ENCODE measurements at places on chromosomes 12 and 14. TPM values are rescaled to one million over a fixed set of nuclear protein-coding genes. Genes with fewer than 3 reads are reported as not detected.

- no peak for DNase-seq
Observed at GRCh38 chr12:3559601-3560294, 68.7 kb downstream of the PRMT8 start.

DNA sequence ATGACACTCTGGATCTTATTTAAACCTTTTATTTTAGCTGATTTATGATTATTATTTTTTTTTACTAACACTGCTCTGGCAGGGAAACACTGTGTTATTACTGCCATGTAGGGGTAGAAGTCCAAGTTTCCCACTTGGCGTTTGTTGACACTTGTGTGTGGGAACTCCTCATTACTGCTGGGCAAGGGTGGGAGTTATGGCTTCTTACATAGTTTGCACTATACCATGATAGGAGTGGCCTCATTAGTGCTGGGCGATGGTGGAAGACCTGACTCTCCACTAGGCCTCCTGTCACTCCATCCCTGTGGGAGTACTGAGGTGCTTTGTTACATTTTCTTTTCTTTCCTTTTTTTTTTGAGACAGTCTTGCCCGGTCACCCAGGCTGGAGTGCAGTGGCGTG, 83.5 kb downstream of the BRMS1L start:
- no peak for DNase-seq

DNA sequence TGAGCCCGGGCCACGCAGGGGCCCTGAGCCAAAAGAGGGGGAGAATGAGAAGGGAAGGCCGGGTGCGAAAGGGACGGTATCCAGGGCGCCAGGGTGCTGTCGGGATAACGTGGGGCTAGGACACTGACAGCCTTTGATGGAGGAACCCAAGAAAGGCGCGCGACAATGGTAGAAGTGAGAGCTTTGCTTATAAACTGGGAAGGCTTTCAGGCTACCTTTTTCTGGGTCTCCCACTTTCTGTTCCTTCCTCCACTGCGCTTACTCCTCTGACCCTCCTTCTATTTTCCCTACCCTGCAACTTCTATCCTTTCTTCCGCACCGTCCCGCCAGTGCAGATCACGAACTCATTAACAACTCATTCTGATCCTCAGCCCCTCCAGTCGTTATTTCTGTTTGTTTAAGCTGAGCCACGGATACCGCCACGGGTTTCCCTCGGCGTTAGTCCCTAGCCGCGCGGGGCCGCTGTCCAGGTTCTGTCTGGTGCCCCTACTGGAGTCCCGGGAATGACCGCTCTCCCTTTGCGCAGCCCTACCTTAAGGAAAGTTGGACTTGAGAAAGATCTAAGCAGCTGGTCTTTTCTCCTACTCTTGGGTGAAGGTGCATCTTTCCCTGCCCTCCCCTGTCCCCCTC, 3.0 kb downstream of the SSTR1 start:
- peak; percentile 30 for DNase-seq

- peak; percentile 86 for DNase-seq
Observed at GRCh38 chr12:70243510-70244371, 508 bp downstream of the CNOT2 start.

CLEC1B gene
- 0.13 TPM for total RNA-seq

DNA sequence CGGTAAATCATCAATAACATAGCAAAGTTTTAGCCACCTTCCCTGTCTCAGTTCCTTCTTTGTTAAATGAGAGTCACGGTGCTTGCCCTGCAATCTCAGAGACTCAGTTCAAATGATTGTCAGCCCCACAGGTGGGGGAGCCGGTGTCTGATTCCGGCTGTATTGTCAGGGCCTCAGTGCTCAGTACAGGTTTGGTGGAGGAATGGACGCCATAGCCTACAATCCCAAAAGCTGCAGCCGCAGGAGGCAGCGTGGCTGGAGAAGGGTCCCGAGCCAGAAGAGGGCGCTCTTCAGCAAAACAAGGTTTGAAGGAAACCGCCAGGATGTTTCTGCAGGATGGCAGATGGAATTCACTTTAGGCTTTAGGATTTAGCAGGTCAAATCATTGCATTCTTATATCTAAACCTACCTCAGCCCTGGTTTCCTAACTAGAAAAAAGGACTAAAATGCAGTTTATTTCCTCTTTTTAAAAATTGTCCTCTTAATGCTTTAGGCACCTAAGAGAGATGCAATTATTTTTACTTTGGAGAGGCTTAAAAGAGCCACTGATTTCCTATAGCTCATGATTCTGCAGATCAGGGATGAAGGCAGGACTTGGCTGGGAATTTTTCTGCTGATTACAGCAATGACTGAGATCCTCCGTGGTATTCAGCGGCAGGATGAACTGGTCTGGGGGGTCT, 29.2 kb downstream of the FOS start:
- peak; percentile 92 for DNase-seq

DNA sequence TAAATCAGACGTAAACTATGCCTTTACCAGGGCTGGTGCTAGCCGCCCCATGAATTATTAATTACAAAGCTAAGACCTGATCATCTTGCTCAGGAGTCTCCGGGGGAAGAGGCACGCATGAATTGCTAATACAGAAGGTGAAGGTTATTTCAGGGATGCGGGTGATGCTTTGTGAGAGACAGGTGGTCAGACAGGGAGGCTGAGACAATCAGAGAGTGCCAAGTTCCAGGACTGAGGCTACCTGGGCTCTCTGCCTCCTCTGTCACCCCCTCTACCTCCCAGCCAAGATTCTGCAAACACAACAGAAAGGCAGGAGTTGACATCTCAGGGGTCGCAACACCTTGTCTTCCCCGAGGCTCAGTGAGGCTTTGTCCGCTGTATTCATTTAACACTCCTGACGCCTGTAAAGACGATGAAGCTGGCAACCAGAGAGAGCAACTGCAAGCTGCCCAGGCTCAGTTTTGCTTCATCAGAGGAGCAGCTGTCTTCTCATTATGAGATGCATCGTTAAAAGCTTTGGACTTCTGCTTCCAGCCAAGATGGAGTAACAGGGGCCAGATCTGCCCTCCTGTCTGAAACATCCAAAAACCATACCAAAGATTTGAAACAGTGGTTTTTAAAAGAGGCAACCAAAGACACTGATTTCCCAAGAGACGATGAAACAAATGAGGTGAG, 46.6 kb downstream of the PRIMA1 start:
- peak; percentile 74 for DNase-seq

BATF gene
- total RNA-seq, result 0.44 TPM

- DNase-seq, result no peak
Observed at GRCh38 chr14:52310541-52310940, 3.6 kb upstream of the PTGER2 start.

DNA sequence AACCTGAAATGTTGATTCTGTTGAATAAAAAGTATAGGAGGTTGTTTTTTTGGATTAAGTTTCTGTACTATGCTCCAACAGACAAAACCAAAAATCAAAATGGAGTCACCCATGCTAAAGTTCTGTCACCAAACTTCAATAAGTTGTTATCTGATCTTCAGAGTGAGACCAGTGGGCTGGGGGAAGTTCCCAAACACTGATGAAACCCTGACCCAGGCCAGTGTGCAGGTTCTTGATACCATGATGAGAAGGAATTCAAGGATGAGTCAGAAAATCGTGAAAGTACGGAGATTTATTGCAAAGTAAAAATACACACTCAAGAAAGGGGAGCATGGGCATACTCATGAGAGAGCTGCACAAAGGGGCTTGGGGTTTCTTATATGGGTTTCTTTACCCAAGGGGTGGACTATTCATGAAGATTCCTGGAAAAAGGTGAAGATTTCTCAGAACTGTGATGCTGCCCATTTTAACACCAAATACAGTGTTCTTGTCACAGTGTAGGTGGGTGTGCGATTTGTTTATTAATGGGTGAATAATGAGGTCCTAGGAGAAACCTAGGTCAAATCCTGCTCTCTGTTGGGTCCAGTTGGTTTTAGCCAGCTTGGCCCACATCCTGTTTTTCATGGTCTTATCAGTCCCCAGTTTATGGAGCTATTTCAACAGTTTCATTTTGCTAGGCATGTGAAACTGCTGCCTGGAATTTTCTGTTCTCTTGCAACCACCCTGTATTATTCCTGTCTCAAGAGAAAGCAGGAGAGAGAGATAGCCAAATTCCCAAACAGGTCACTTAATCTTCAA, 27.5 kb upstream of the DENND5B start:
- no peak for DNase-seq

- peak; percentile 15 for DNase-seq
Observed at GRCh38 chr14:63513756-63514155, 29.4 kb downstream of the PPP2R5E start.

DNA sequence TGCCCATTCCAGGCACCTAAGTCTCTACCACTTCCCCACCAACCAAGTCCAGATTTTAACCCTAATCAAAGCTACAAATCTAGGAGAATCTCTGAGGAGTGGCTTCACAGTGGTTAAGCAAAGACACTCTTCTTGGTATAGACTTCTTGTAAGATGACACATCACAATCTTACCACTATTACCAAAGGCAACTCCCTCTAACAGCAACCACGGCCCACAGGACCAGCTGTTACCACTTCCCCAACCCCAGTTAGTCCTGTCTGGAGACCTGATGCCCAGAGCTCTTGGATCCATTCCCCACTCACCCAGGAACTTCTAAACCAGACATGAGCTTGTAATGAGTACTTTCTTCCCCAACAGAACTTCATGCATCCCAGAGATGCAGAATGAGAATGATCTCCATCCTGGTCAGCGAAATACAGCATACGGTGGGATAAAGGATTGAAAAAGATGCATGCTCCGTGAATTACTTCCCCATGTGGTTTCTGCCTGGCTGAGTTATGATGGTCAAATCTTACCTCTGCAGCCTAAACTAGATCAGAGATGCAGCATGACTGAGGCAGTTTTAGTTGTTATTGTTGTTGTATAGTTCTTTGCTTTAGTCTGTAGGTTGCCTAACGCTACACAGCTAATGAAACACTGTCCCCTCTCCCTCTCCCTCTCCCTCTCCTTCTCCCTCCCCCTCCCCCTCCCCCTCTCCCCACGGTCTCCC, 87.7 kb upstream of the FOXN3 start:
- no peak for DNase-seq

NR4A1 gene
- total RNA-seq, result 23.7 TPM

DNA sequence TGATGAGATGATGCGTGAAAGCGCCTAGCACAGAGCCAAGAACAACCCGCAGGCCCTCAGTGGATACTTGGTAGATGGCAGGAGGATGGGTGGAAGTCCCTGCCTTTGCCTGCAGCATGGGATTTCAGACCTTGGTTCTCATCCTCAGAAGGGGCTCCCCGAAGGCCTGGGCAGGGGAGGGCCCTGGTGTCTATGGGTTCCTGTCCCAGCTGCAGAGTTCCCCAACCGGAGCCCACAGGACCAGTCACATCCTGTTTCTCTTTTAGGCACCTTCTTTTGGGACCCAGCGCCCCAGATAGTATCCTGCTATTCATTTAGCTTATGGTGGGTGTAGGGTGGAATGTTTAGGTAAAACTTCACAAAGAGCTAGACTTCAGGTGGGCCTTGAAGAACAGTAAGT, 55.5 kb downstream of the CALM1 start:
- no peak for DNase-seq

DNA sequence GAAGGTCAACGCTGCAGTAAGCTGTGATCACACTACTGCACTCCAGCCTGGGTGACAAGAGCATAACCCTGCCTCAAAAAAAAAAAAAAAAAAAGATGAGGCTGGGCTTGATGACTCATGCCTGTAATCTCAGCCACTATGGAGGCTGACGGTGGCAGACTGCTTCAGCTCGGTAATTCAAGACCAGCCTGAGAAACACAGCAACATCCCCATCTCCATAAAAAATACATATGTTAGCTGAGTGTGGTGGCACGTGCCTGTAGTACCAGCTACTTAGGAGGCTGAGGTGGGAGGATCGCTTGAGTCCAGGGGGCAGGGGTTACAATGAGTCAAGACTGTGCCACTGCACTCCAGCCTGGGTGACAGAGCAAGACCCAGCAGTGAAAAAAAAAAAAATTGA, 50.4 kb downstream of the GXYLT1 start:
- no peak for DNase-seq

DNA sequence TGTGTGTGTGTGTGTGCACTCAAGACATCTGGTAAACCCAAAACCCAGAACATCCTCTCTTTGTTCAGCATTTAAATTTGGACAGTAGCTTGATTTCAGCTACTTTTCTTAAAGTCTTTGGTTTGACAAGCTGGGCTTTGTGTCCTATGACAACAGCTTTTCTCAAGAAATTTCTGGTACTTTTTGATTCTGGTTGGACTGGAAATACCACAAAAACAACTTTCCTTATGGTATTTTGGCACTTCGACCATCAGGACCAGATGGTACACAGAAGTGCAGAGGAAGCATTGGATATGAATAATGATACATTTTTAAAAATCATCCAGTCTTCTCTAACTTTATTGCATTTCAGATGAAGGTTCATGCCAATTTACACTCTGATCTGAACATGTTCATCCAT, 286.6 kb upstream of the FLRT2 start:
- DNase-seq, result no peak

GPD1 gene
- total RNA-seq, result 56.3 TPM

STAB2 gene
- 1.3 TPM for total RNA-seq

DNA sequence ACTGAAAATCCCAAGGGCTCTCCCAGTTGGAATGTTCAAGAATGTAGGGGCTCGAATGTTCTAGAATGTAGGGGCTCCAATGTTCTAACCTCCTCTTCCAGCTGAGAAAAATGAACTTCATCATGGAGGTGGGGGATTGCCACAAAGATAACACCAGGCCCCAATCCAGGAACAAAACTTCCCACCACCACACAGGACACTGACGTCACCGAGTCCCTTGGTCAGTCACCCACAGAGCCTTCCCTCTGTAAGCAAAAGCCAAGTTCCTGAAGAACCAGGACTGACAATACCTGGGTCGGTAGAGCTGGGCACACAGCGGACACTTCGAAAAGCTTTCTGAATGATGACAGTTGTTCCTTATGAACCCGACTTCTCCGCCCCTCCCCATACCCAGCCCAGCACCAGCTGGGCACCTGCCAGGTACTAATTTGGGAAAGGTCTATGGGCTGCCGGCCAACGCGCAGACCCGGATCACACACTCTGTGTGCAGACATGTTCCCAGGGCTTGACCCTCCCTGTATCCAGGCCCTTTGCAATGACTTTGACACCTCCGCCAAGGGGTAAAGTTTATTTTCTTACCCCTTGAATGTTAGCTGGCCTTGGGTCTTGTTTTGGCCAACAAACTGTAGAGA, 18.9 kb downstream of the ITPK1 start:
- DNase-seq, result no peak

- DNase-seq, result no peak
Observed at GRCh38 chr14:73047808-73048207, 10.5 kb upstream of the RBM25 start.

GRCh38 chr12:71686658-71687025, 760 bp downstream of the TMEM19 start:
- DNase-seq, result no peak

TMEM260 gene
- total RNA-seq, result 12.1 TPM

LRFN5 gene
- 10.0 TPM for total RNA-seq

CCDC177 gene
- total RNA-seq, result under 0.01 TPM

GRCh38 chr14:21543521-21543960, 17.4 kb upstream of the SALL2 start:
- DNase-seq, result no peak

- DNase-seq, result no peak
Observed at GRCh38 chr12:14059548-14059947, 78.1 kb upstream of the GRIN2B start.

MED13L gene
- 82.7 TPM for total RNA-seq
